ENCODE measurements at places on chromosomes 7 and 10.

- no peak for DNase-seq
Observed at GRCh38 chr10:55091691-55092328, 290.8 kb upstream of the PCDH15 start.

GRCh38 chr7:27245124-27245797 lies 2.7 kb downstream of the EVX1 start:
- no peak for DNase-seq

GRCh38 chr10:113554214-113554613 lies 1.4 kb downstream of the HABP2 start:
- DNase-seq, result no peak

GRCh38 chr7:151115121-151115835 lies 29.0 kb downstream of the AGAP3 start:
- DNase-seq, result no peak

DNA sequence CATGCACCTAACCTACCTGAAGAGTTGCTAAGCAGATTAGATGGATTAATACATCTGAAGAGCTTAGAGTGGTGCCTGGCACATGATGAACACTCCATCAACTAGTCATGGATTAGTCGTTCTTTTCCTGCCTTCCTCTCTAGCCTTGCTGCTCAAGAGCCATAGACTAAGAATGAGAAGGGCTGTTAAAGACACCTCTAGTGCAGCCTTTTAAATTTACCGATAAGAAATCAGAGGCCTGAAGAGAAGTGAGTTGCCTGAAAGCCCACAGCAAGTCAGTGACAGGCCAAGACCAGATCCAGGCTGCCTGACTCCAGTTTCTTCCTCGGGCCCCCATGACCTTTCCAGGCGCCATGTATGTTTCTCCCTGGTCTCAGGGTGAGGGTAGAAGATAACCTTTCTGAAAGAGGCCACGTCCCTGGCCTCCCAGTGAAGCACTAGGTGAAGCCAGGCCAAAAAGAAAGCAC lies 6.5 kb downstream of the TSPAN15 start:
- DNase-seq, result no peak

DNA sequence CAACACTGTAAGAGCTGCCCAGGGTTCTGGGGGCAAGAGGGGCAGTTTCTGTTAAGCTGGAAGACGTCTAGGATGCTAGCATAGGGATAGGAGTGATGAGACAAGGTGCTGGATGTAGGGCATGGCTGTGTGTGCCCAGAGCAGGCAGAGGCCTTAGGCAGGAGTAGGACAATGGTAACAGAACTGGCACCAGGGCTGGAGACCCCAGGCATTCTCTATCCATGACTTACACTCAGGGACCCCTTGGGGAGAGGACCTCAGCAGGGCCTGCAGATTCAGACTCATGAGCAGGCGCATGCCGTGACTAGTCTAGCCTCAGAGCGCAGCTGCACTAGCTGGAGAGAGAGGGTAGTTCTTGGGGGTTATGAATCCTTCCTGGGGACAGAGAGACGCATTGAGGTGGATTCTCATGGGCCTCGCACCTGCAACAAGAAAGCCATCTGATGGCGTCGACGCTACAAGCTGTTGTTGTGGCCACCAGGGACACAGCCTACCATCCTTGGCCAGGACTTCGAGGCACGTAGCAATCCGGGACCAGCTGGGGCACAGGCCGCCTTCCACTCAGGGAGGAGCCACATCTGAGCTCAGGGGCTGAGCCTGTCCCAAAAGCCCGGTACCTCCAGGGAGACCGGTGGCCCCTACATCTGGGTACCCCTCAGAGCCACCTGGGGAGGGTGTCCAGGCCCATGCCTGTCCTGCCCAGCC lies 474.1 kb downstream of the PTPRN2 start:
- no peak for DNase-seq

DNA sequence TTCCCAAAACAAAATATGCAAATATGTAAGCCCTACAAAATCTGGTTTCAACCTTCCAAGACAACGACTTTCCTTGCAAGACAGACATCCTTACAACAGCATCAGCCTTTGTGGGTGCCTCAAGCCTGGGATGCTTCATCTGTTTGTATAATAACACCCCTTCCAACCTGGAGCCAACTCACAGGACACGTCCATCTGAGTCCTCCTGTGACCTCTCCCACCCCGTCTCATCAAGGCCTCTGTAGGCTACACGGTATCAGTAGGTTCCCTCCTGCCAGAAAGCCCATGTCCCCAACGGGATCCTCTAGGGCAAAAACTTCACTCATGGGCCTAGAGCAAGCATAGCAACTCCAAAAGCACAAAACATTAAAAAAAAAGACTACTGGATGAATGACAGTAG lies 173.2 kb downstream of the TNS3 start:
- DNase-seq, result no peak

DNA sequence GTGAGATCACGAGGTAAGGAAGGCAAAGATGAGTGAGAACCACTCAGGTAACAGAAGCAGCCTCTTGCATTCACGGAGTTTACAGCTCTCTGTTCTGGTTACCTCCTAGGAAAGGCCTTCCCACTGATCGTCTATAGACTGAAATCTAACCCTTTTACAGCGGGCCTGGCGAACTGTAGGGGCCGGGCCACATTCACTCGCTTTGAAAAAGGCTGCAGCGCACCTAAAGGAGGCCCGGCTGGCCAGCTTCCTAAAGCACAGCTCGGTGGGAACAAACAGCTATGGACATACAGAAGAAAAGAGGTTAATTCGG lies 565 bp downstream of the ATP5MK start:
- DNase-seq, result no peak

DNA sequence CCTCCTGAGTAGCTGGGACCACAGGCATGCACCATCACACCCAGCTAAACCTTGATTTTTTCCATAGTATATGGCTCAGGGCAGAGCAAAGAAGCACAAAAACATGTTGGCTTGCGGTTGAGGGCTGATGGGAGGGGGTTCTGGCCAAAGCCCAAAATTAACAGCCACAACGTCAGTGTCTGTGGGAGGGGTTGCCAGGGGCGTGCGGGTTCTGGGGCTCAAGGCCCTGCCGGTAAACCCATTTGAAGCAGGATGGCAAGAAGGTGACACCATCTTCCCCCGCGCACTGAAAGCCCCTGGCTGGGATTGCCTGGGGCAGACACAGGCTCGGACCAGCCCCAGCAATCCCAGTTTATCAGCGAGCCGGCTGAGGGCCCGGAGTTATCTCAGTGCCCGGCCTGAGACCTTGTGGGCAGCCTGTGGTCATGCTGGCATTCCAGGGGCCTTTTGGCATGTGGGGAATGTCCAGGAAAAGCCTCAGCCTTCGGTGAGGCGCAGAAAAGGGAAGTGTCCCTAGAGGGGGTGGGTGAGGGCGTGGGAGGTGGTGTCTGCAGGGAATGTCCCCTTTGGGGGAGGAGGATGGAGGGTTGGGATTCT lies 167.7 kb upstream of the TNRC18 start:
- DNase-seq, result no peak

DNA sequence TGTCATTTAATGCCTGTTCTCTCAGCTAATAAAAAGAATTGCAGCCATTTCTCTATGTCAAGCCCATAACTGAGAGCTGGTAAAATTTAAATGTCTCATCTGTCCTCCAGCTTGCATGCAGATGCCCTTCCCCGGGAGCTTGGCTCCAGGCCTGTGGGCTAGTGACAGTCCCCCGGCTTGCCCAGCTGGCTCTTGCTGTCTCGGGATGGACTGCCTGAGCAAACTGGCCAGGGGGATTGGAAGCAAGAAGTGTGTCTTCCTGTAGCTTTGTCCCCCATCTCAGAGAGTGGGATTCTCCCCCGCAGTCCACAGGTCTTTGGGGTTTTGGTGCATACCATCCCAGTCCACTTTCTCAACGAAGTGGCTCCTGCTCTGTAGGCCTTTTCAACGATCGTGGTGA lies 53.9 kb upstream of the HMX3 start:
- DNase-seq, result no peak

DNA sequence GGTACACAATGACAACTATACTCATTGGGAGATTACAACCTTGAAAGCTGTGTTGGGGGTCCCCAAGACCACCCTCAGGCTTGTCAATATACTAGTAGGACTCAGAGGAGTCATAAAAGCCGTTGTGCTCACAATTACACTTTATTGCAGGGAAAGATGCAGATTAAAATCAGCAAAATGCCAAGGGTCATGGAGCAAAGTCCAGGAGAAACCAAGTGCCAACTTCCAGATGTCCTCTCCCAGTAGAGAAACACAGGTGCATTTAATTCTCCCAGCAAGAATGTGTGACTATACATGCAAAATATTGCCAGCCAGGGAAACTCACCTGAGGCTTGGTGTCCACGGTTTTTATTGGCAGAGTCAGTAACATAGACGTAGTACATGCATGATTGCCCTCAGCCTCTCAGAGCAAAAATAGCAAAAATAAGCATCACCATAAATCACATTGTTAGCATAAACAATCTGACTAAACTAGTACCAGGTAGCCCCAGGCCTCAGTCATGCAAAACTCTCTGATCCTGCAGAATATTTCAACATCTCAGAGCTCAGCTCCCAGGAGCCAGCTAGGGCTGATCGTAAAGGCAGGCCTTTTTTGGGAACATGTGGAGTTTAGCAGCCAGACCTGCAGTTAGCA lies 50.7 kb downstream of the VIM start:
- DNase-seq, result no peak

GRCh38 chr10:78520737-78521430 lies 487.2 kb downstream of the RPS24 start:
- peak; percentile 18 for DNase-seq

- DNase-seq, result no peak
Observed at GRCh38 chr7:21867226-21867625, 78.5 kb downstream of the CDCA7L start.

GRCh38 chr10:78972160-78972946 lies 96.4 kb upstream of the ZMIZ1 start:
- no peak for DNase-seq

- DNase-seq, result no peak
Observed at GRCh38 chr7:105454095-105454747, 65.5 kb upstream of the SRPK2 start.

GRCh38 chr7:151708610-151709009 lies 168.3 kb downstream of the PRKAG2 start:
- no peak for DNase-seq

DNA sequence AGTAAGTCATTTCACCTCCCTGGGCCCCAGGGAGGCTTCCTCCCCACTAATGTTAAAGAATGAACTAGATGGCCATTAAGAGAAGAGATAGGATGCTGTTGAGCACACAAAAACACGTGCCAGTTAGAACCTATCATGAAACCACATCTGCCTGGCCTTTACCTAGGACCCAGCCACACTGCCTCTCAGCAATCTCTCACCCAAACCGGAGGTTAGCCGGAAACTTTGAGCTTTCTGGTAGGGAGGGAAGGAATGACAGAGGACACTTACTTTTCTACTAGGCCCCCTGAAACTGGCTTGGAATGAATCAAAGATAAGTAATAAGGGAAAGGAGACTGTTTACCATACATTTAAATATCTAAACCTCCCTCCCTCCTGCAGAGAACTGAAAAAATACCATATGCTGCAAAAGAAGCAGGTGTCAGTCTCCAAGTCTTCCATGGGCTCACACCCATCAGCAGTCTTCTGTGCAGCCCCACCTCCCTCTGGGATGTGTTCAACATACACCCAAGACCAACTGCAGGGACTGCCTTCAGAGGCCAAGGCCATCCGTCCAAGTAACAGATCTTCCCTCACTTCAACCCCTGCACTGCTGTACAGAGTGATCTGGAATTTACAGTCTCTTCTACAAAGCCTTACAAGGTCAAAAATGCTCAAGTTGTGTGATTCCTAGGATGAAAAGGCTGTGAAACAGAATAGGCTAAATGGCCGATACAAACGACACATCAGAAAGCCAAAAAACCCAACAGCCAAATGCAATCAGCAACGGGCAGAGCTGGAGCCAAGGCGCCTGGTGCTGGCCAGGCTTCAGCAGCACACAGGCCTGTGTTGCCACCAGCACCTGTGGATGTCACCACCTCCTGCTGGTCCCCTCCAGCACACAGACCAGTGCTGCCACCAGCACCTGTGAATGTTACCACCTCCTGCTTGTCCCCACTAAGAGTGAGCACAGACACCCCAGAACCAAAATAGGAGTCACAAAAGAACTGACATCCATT lies 42.4 kb downstream of the SORBS1 start:
- no peak for DNase-seq

DNA sequence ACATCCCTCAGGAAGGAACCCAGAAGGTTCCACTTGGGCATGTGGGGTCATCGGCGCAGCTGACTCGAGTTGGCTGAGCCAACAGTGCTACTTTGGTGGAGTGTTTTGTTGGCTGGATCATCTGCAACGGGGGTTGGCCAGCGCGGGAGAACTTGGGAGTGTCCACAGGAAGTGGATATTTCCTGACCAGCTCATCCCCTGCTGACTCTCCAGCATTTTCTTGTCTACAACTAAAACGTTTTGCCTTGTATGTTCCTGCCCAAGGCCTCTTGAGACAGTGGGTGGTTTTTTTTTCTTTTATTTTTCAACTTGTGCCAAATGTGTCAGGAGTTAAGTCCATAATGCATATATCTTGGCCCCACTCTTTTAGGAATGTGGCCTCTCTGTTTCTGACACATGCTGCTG lies 208.6 kb downstream of the ZNF365 start:
- no peak for DNase-seq

DNA sequence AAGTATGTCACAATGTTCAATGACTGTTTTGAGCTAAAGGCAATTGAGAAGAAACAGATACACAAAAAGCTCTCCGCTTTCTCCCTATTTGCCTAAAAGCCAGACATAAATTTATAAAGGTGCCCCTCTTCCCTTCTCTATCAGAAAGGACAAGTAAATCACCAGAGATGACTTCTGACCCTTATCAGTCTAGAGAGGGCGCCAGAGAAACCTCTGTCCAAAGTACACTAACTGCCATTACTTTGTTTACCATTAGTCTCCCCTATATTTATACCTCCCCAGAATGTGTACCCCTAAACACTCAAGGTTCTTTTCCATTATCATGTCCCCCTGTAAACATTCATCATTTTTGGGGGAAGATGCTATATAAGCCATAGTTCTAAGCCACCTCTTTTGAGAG lies 49.3 kb downstream of the TPK1 start:
- no peak for DNase-seq
